ENCODE measurements at places on chromosomes 7 and 10. TPM values are rescaled to one million over a fixed set of nuclear protein-coding genes. Genes with fewer than 3 reads are reported as not detected.

The PKD1L1 gene
- 1.6 TPM for total RNA-seq

The TRIM50 gene
- not detected for total RNA-seq

The LLCFC1 gene
- total RNA-seq: not detected

The CD36 gene
- under 0.01 TPM for total RNA-seq

The ZFAND2A gene
- total RNA-seq: 16.5 TPM

The CARD11 gene
- total RNA-seq: 10.1 TPM

The LEP gene
- total RNA-seq: not detected

The DYNC1I1 gene
- total RNA-seq: 4.0 TPM

The ABCB1 gene
- total RNA-seq: 9.7 TPM

The SORBS1 gene
- 0.93 TPM for total RNA-seq

The CNNM2 gene
- total RNA-seq: 3.4 TPM

The TRIP6 gene
- total RNA-seq: 58.2 TPM

The STEAP4 gene
- under 0.01 TPM for total RNA-seq

The CALHM2 gene
- 13.3 TPM for total RNA-seq

The PLPP4 gene
- total RNA-seq: 4.7 TPM

The STOX1 gene
- total RNA-seq: 0.14 TPM

The SFR1 gene
- total RNA-seq: 19.5 TPM

The ATAD1 gene
- total RNA-seq: 59.7 TPM

The LRGUK gene
- 0.13 TPM for total RNA-seq

The OR13A1 gene
- not detected for total RNA-seq

The NPSR1 gene
- not detected for total RNA-seq

The STAG3 gene
- total RNA-seq: 3.3 TPM

The CYP26C1 gene
- 0.80 TPM for total RNA-seq

The CYP51A1 gene
- total RNA-seq: 281 TPM

The JAKMIP3 gene
- under 0.01 TPM for total RNA-seq

The IGFBP1 gene
- total RNA-seq: 0.72 TPM

Measured in thoracic aorta endothelial cell (primary cell).